Mesothelial cell of epicardium (in vitro differentiated cells): ENCODE measurements at places on chromosomes 4 and X. TPM values are rescaled to one million over a fixed set of nuclear protein-coding genes. Genes with fewer than 3 reads are reported as not detected.

KLHL15 gene
- total RNA-seq = 21.9 to 23.8 TPM (median 22.2 TPM) in 3 replicates

DNA sequence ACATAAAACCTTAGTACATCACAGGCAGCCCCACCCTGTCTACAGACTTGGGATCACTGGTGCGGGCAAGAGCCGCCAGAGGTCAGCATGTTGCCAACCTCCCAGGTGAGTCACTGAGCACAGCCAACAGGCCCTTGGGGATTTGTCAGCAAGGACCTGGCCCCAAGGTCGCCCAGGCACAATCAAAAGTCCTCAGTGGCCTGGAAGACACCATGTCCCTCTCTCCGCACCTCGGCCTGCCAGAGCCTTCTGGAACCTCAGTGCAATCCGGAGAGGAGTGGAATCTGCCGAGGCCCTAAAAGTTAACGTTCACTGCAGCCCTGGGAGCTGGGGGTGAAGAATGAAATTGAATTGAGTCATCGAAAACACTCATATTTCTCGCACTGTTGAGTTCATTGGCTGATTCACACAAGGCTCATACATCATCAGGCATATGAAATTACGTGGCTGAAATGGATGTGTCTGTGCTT, 74.3 kb downstream of the WFS1 start:
- DNase-seq = no peak

DNA sequence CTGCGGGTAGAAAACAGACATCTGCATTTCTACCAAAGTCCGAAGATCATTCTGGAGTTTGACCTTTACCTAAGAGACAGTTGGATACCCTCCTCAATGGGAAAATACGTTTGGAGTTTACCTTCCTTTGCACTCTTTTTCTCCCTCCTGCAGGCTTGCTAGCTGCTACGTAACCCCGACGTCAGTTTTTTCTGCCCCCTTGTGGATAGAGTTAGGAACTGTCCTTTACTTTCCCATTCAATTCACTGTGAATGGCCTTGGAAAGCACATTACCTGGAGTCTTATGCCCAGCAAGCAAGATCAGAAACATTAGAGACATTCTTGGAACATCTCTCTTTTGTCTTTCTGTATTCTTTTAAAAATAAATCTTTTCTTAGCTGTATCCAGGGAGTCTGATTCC, 250.7 kb downstream of the NAP1L3 start:
- DNase-seq = no peak

DNA sequence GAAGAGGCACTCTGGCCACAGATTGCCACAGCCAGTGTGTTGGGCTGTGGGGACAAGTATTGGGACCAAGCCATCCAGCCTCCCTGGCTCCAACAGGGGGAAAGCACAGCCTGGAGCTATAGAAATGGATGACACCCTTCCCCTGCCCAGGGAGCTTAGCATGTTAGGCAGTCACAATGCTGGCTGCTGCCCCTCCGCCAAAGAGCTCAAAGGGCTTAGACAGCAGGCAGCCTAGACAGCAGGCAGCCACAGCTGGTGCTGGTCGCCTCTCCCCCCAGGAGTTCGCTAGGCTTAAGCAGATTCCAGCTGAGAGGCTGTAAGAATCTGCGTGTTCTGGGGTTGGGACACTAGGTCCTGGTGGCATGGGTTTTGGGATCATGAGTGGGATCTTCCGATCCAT, 94.5 kb upstream of the MXRA5 start:
- no peak for DNase-seq
